B cell (primary cell): ENCODE measurements at places on chromosomes 4 and X.

- no peak for DNase-seq
Observed at GRCh38 chr4:145779319-145779801, 99.4 kb downstream of the C4orf51 start.

DNA sequence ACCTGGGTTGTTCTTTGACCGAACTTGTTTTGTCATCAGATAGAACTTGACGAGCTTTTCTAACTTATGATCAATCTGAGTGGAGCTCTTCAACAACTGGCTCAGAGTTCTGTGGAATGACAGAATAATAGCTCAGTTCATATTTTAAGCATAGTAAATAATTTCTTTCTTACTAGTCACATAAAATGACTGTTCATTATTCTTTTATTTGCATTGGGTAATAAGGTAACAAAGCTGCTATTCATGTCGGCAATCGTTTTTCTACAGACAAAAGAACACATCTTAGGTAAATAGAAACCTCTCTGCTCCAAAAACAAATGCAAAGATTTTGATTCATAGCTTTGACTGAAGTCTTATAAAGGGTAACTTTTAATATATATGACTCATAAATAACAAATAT lies 57.3 kb upstream of the CXCL8 start:
- no peak for DNase-seq

DNA sequence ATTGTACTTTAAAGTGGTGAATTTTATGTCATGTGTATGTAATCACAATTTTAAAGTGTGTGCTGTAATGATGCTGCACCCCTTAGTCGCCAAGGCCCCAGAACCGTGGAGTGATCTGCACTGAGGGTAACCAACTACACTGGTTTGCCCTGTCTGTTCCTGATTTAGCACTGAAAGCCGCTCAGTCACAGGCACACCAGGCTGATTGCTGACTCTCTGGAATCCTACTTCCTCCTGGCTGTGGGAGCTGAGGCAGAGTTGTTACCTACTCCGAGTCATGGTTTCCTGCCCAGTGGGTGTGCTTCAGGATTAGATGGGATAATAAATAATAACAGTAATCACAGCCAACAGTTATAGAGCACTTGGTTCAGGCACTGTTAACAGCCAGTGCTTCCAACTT lies 645.4 kb downstream of the BCOR start:
- DNase-seq, result no peak

- no peak for DNase-seq
Observed at GRCh38 chrX:37353646-37354045, 4.5 kb downstream of the PRRG1 start.

GRCh38 chr4:52076731-52077130 lies 25.6 kb downstream of the SPATA18 start:
- DNase-seq, result no peak
